ENCODE measurements at places on chromosomes 3 and 15.

DNA sequence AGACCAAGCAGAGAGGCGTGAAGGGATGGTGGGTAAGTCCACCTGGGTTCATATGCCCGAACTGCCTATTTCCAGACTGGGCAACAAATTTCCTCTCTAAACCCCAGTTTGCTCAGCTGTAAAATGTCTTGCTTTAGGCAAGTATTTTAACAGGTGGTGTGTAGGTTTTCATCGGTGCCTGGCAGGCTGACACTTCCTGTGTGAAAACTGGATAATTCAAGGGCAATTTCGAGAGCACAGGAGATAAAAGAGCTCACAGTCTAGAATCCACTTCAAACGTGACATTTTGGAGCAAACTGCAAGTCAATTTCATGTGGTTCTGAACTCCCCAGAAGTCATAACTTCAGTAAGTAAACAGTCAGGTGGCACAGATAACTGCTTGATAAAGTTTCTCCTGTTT lies 112.2 kb downstream of the OXNAD1 start:
- no peak for DNase-seq

DNA sequence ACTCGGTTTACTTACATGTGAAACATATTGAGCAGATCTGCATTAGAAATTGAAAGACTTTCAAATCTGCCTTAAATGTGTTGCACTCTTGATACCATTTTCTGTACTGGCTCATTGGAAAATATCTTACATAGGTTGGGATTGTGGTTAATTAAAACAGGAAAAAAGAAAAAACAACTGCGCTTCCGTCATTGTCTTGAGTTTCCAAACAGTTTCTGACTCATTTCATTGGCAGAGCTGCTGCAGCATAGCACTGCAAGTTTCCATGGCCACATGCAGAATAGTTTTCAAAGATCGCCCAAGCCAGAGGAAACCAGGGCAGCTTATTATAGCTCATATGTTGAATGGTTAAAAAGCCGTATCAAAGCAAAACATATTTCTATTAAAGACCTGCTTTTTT lies 446.6 kb upstream of the BCHE start:
- no peak for DNase-seq

DNA sequence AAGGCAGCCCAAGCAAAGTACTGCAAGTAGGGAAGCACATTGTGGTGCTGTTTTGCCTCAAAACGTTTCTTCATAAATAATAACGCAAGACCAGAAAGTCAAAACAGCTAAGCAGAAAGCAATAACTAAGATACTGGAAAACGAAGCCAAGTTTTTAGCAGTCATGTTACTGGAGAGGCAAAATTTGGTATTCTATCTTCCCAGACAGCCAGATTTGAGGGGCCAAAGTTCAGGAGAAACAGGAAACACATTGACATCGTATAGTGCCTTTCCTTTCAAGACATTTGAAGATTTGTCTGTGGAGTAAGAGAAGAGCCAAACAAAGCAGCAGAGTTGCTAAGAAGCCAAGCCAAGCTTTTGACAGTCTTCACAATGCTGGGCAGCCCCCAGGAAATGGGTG lies 843.6 kb upstream of the NECTIN3 start:
- DNase-seq = no peak

DNA sequence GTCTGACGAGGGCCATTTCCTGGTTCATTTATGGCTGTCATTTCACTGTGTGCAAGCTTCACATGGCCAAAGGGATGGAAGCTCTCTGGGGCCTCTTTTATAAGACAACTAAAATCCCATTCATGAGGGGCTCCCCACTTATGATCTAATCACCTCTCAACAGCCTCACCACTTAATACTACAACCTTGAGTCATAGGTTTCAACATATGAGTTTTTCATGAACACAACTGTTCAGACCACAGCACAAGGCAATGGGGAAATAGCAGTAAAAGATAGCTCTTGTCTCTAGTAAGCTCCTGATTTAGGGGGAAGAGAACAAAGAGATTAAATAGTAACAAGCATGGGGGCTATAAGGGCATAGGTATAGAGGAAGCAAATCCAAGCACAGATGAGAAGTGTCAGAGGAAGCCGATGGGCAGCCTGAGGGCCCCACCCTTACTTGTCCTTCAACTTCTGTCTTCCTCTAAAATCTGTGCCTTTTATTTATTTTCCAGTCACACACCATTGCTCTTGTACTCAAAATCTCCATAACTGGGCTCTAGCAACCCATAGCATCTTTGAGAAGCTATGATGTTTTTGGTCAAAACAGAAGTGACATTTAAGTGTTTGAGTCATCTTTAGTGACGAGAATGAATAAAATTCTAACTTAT lies 329.1 kb downstream of the UNC13C start:
- no peak for DNase-seq

DNA sequence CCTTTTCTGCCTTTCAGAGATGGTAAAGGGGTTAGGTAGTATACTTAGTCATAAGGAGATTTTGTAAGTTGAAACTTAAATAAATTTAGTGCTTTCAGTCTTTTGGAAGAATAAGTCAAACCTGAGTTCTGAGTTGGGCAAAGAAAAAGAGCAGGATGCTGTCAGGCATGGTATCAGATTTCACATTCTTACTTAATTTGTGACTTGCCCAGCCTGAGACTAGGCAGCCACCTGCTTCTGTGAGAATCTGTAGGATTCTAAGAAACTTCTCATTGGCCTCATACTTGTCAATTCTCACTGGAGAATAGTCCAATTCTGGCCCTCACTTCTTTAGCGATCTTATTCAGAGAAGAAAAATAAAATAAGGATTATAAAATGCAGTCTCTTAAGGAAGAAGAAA lies 577.5 kb downstream of the DIPK2A start:
- DNase-seq = peak; percentile 33
